ENCODE measurements at places on chromosomes 5 and 9. TPM values are rescaled to one million over a fixed set of nuclear protein-coding genes. Genes with fewer than 3 reads are reported as not detected.

The MRPL41 gene
- total RNA-seq: 51.6 TPM

GRCh38 chr9:98010445-98010844 is 27.3 kb downstream of the ANP32B start:
- DNase-seq: peak; percentile 16

DNA sequence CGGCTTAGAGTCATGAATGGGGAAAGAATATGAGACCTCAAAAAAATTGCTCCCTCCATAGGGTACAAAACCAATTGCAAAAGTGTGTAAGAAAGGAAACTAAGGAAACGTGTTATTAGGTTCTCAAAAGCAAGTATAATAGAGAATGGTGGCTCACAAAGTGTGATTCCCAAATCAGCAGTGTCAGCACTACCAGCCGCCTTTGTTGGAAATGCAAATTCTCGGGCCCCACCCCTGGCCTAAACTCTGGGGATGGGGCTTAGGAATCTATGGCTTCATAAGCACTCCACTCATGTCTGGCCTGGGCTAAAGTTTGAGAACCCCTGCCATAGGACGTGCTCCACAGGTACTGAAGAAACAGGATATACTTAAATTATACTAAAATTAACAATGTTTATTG is 1.6 kb upstream of the CCDC69 start:
- no peak for DNase-seq

The RNF183 gene
- total RNA-seq: 0.77 TPM

GRCh38 chr5:18023986-18024385 is 389.7 kb downstream of the TAF11L14 start:
- DNase-seq: no peak
